ENCODE measurements at places on chromosomes 7 and 10. TPM values are rescaled to one million over a fixed set of nuclear protein-coding genes. Genes with fewer than 3 reads are reported as not detected.

VENTX gene
- not detected for total RNA-seq

CTAGE15 gene
- 1.6 TPM for total RNA-seq

STAMBPL1 gene
- total RNA-seq: 9.0 TPM

GNGT1 gene
- total RNA-seq: not detected

COL13A1 gene
- total RNA-seq: 0.19 TPM

SPDYE9 gene
- not detected for total RNA-seq

ADAMTS14 gene
- total RNA-seq: not detected

All from airway epithelial cell (primary cell).